ENCODE measurements at places on chromosomes 3 and 15.

DNA sequence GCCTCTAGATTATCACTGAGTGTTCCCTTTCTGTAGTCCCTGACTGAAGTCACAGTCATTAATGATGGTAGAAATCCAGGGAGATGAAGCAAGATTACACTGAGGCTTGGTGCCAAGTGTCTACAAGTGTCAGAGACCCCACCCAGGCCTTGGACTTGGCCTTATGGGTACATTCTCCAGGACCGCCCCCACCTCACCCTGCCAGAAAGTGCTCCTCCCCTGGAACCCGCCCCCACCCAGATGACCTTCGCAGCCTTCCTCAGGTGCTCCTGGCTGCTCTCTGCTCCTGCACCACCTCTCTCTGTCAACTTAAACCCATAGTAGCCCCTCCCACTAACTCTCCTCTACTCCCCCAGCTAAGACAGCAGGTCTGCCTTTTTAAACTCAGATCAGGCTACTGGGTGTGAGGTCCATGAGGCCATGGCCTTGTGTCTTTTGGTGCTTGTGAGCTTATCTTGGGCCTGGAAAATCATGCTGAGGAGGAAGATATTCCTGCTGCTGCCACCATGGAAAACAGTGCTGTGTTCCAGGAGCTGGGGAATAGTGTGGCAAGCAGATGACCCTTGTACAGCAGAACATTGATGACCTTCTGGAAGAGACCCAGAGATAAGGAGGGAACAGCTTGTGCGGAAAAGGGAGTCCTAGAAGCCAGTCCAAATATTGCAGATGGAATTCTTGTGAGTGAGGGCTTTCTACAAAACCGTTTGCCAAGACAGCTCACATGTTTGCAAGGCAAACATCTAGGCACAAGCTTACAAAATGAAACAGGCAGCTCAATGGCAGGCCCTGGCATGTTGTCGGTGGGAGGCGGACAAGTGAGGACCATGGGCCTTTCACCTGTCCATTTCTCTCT lies 40.3 kb upstream of the NDUFB4 start:
- no peak for DNase-seq

DNA sequence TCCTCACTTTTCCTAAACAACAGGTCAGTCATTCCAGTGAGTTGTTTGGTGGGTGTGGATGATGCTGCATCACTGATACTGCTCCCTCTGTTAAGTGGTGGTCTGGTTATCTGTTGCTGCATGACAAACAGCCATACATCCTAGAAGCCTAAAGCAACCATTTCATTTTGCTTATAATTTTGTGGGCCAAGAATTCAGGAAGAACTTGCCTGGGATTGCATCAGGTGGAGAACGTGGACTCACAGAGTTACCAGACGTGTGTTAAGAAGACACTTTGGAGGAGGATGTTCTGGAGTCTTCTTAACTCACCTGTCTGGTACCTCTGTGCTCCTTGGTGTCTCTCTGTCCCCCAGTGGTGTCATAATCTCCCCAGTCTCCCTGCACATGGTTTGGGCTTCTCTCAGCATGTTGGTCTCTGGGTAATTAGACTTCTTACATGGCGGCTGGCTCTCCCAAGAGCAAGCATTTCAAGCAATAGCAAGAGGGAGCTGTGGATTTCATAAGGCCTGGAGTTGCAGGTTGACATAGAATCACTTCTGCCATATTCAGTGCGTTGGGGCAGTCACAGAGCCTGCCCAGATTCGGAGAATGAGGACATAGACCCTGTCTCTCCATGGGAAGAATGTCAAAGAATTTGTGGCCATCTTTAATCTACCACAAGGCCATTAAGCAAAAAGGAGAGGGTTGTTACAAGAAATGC lies 20.1 kb downstream of the USP3 start:
- DNase-seq, result no peak

GRCh38 chr3:60186359-60186758 lies 1064.9 kb downstream of the FHIT start:
- no peak for DNase-seq

GRCh38 chr3:50573566-50574443 lies 4.5 kb downstream of the HEMK1 start:
- no peak for DNase-seq

GRCh38 chr15:20340331-20340811 lies 201.2 kb downstream of the GOLGA6L6 start:
- DNase-seq, result peak; percentile 9

GRCh38 chr3:46627078-46627477 lies 14.8 kb downstream of the FAM240A start:
- DNase-seq, result no peak

GRCh38 chr3:187551416-187551815 lies 118.8 kb downstream of the SST start:
- no peak for DNase-seq

GRCh38 chr3:123618768-123619484 lies 34.1 kb upstream of the HACD2 start:
- no peak for DNase-seq

- no peak for DNase-seq
Measured at GRCh38 chr3:180179562-180179961, 142.8 kb upstream of the PEX5L start.

DNA sequence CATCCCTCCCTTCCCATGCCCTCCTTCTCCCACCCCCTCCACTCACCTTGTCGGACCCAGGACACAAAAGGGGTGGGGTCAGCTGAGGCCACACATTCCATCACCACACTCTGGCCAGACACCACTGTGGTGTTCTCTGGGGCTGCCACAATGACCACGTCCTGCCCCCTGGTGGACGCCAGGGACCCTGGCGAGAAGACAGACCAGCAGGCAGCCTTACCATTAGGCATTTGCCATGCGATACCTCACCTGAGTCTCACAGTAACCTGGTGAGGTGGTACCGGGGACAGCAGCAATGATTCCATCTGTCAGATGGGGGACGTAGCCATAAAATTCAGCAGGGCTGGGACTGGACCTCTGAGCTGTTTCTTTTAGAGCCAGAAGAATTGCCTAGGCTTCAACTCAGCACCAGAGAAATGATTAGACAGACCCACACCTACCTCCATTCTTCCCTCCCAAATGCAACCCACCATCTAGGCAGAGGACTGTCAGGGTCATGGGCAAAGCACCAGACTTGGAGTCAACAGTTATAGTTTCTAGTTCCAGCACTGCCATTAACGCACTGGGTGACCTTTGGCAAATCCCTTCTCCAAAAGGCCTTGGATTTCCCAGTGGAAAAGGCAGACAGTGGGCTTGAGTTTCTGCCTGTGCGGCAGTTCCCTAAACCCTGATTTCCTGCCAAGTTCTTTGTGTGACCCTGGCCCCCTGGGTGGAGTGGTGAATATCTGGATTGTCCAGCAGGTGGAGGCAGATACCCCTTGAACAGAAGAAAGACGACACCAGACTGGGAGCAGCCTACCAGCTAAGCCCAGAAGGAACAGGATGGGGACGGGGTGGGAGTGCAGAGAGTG lies 21.8 kb downstream of the IGDCC4 start:
- peak; percentile 64 for DNase-seq

DNA sequence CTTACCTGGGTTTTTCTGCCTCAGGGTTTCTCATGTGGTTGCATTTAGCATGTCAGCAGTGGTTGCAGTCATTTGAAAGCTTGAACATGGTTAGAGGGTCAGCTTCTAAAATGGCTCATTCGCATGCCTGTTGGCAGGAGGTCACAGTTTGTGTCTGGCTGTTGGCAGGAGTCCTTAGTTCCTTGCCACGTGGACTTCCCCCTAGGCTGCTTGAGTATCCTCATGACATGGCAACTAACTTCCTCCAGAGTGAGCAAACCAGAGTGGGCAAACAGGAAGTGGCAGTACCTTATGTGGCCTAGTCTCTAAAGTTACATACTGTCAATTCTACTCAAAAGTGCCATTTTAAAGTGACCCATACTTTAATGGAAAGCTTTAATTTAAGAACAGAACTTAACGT lies 3.4 kb upstream of the UNC13C start:
- DNase-seq, result no peak

- DNase-seq, result no peak
Measured at GRCh38 chr3:171824824-171825221, 14.5 kb upstream of the PLD1 start.

DNA sequence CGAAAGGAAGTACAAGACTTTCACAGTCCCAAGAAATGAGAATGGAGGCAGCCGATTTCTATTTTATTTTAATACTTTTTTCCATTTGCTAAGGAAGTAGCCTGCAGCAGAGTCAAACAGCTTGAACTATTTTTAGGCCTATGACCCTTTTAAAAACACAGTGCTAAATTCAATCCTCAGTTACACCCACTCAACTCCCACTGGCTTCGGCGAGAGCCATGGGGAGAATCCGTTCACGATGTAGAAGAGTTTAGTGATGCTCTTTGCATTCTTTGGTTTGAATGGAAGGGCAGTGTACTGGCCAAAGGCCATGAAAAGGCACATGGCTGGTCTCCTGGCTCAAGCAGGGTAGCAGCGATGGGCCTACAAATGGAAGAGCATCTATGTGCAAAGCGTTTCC lies 343.5 kb downstream of the FOXP1 start:
- DNase-seq, result no peak

DNA sequence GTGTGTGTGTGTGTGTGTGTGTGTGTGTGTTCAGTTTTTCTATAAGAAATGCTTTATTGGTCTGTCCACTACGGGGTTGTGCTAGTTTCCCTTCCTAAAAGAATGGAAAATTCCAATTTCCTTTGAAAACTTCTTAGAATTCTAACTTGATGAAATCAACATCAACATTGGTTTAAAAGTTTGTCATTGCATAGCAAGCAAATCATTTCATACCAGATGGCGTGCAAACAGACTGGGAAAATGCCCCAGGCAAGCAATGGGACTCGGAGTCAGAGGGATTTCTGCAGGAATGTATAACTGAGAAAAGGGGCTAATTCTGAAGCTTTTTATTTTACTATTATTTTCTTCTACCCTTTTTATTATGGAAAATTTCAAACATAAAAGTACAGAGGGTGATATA lies 13.1 kb upstream of the DYNC1LI1 start:
- no peak for DNase-seq

- no peak for DNase-seq
Measured at GRCh38 chr3:100420885-100421284, 19.5 kb downstream of the LNP1 start.
